ENCODE measurements at places on chromosomes 12 and 14.

- DNase-seq, result no peak
Observed at GRCh38 chr14:102654298-102654697, 61.8 kb downstream of the RCOR1 start.

DNA sequence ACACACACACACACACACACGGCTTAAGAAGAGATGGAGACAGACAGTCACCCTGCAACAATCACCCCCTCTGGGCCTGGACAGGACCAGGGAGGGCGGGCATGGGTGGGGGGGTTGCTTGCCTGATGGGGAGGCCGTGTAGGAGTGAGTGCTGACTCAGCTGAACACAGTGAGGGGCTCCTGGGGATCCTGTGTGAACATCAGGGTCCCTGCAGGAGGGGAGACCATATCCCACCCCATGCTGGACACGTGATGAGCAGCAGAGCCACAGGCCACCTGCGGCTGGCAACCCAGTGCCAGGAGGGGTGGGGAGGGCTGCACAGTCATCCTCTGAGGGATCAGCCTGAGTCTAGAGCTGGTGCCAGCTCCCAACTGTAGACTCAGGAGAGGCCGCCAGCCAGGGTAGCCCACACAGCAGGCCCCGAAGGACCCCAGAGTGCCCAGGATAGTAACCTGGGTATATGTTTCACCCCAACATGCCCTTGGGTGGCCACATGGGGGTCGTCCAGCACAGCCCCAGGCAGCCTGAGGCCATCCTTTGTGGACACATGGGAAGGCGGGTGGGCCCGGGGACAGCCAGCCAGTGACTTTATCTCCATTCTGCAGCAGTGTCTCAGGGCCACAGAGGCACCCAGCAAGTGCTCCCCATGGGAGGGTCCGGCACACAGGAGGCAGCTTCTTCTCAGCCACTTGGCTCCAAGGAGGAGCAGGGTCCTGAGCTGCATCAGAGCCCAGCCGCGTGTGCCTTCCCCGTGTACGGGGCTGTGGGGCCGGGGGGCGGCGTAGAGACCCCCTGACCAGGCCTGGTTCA lies 73.7 kb upstream of the SFSWAP start:
- DNase-seq, result peak; percentile 29

DNA sequence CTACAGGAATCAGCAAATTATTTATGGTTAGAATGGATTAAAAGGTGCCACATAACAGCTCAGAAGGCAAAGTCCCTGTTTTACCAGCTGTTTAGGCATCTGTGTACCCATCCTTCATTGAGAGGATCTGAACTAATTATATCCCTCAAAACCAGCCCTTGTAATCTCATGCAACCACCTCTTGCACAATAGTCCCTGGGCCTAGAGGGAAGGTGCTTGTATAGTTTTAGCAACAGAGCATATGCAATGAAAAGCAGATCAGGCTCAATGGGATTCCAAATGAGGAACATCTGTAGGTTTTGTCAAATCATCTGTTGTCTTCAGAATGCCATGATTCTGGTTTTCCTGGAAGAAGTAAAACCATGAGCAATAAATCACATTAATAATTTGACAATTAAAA lies 26.0 kb upstream of the GLIPR1L2 start:
- DNase-seq, result no peak

GRCh38 chr12:105357162-105357691 lies 26.7 kb downstream of the C12orf75 start:
- DNase-seq, result no peak

DNA sequence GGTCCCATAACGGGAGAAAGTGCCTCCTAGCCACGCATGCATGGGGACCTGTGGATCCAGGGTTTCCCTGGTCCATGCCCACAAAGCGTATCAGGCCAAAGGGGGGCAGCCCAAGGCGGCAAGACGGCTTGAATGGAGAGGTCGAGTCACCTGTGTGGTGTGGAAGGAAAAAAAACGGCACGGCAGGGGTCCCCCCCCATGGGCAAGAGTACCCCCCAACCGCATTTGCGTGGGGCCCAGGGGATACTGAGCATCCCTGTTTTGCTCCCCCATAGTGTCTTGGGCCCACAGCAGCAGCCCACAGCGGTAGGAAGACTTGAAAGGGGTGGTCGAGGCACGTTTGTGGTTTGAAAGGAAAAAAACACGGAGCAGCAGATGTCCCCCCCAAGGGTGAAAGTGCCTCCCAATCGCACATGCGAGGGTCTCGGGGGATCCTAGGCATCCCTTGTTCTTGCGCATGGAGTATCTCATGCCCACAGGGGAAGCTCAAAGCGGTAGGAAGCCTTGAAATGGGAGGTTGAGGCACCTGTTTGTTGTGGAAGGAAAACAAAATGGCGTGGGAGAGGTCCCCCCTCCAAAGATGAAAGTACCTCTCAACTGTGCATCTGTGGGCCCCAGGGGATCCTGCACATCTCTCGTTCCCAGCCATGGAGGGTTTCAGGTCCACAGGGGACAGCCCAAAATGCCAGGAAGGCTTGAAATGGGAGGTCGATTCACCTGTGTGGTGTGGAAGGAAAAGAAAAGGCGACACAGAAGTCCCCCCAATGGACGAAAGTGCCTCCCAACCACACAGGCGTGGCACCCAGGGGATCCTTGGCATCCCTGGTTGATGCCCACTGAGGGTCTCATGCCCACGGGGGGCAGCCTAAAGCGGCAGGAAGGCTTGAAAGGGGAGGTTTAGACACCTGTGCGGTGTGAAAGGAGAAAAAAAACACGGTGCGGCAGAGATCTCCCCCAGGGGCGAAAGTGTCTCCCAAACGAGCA lies 577.5 kb downstream of the ALG10 start:
- DNase-seq, result no peak

Data from stimulated activated effector memory CD8-positive, alpha-beta T cell treated with anti-CD3 and anti-CD28 coated beads, Interleukin-12 subunit alpha, Interleukin-12 subunit beta, amount 100 ng/mL, for 72 hours (primary cell).